Ovary (tissue), 10 donors: ENCODE measurements at places on chromosomes 16 and 17.

DNA sequence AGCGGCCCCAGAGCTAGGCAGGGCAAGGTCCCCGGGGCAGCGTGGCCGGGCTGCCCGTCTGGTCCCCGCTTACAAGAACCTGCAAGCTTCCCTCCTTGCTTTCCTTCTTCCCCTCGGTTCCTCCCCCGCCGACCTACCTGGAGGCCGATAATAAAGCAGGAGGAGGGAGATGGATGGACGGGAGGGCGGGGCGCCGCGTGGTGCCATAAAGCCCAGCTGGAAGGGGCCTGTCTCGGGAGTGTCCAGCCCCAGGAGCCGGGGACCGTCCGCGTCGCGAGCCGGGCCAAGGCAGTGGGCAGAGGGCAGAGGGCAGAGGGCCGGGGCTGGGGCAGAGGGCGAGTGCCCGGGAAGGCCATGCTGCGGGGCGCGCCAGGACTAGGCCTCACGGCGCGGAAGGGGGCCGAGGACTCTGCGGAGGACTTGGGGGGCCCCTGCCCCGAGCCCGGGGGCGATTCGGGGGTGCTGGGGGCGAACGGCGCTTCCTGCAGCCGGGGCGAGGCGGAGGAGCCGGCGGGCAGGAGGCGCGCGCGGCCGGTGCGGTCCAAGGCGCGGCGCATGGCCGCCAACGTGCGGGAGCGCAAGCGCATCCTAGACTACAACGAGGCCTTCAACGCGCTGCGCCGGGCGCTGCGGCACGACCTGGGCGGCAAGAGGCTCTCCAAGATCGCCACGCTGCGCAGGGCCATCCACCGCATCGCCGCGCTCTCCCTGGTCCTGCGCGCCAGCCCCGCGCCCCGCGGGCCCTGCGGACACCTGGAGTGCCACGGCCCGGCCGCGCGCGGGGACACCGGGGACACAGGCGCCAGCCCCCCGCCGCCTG lies at the start of gene BHLHA9:
Gene BHLHA9, plus strand, starts transcription at position 235 of the 820 bp plus-strand sequence. Its CDS starts 120 bp downstream, at position 355.
- no peak for DNase-seq

DNA sequence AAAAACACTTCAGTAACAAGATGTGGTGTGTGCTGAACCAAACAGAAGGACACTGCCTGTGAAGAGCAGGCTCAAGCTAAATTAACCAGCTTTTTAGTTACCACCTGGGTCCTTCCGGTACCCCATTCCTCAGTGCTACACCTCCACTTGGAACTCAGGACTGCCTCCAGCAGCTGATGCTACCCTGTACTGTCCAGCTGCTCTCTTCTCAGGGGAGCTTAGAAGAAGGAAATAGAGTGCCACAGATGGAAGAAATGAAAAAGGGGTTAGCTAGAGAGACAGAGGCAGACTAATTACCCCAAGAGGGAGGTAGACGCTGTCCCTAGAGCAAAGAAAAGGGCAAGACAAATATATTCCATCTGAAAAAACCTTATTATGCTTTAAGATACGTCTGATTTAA lies 5.7 kb downstream of the MED13 start:
- no peak for DNase-seq

DNA sequence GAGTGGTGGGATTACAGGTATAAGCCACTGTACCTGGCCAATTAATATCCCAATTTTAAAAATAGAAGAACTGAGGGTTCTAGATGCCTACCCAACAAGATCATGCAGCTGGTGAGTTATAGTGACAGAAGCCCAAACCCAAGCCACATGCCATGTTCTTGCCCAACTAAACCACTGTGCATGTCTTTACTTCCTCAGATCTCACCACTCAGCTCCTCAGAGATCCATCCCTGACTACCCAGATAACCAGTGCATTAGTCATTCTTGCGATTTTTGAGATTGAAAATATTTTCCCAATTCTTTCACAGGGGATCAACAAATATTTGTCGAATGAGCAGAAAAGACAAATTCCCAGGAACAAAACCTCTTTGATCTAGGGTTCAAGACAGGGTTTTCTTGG lies 303.1 kb downstream of the CBLN1 start:
- no peak for DNase-seq

DNA sequence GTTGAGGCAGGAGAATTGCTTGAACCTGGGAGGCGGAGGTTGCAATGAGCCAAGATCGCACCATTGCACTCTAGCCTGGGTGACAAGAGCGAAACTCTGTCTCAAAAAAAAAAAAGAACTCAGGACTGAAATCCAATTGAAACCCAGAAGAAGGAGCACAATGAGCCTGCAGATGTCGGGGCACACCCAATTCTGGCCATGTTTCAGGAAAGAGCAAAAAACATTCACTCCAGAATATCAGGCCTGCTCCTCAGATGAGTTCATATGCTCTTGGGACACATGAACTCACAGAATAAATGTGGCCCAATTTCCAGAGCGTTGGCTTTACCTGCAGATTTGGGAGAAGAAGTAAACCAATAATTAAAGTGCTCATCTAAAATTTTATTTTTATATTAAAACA lies 3.0 kb upstream of the CMTM2 start:
- no peak for DNase-seq

DNA sequence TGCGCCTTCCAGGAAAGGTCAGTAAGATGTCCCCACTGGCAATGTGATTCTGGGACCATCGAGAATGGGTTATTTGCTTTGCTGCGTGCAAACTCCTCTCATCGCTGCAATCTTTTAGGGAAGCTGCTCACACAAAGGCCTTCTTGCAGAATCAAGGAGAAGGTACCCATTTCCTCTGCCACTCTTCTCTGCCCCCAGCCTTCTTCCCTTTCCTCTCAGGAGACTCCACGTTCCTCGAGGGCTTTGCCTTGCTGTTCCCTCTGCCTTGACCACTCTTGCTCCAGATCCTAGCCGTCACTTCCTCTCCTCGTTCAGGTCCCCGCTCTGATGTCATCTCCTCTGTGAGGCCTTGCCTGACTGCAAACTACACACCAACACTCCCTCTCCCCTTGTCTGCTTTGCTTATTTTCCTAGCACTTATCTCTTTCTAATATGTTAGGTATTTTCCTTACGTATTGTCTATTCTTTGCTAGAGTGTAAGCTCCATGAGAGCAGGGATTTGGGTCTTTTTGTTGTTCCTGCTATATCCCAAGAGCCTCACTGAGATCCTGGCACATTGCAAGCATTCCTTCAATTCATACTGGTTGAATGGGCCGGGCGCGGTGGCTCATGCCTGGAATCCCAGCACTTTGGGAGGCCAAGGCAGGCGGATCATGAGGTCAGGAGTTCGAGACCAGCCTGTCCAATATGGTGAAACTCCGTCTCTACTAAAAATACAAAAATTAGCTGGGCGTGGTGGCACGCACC lies 5.3 kb upstream of the CRK start:
- DNase-seq, result no peak

DNA sequence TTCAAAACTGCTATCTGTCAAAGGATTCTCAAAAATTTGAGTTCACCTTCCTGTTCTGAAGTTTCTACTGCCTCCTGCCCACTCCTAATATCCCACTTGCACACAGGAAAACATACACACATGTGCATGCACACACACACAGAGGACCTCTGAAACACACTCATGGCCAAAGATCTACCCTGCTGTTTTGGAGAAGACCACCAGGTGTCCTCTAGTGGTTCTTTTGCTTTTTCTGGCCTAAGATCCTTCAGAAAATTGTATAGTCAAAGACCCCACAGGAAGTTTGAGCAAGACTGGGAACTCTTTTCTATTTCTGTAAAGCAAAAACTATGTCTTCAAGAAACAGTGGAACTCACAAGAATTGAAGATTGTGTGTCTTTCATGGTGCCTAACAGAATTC lies 90.2 kb downstream of the CDH8 start:
- no peak for DNase-seq

DNA sequence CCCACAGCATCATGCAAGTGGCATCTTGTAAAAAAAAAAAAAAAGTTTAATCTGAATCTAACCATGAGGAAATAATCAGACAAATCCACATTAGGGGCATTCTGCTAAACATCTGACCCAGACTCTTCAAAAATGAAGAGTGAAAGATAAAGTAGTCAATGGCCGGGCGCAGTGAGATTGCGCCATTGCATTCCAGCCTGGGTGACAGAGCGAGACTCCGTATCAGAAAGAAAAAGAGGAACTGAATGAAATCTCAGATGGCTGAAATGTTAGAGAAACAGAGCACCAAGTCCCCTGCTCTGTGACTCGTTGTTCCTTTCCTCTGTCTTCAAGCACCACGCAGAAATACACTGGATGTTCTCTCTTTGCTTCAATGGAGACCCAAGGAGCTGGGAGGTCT lies 12.7 kb upstream of the RNF135 start:
- no peak for DNase-seq

DNA sequence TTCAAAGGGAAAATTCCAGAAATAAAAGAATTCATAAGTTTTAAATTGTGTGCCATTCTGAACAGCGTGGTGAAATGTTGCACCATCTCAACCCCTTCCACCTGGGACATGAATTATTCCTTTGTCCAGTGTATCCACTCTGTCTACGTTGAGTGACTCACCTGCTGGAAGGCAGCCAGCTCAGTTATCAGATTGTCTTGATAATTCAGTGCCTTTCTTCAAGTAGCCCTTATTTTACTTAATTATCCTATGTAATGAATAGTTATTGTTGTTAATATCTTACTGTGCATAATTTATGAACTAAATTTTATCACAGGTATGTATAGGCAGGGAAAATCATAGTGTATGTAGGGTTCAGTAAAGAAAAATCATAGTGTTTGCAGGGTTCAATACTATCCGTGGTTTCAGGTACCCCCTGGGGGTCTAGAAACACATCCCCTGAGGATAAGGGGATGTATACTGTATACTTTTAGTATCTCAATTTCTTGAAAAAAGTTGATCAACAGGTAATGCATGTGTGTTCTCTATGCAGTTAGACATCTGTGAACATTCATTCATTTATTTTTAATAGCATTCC lies 7.7 kb upstream of the PCTP start:
- DNase-seq, result no peak

DNA sequence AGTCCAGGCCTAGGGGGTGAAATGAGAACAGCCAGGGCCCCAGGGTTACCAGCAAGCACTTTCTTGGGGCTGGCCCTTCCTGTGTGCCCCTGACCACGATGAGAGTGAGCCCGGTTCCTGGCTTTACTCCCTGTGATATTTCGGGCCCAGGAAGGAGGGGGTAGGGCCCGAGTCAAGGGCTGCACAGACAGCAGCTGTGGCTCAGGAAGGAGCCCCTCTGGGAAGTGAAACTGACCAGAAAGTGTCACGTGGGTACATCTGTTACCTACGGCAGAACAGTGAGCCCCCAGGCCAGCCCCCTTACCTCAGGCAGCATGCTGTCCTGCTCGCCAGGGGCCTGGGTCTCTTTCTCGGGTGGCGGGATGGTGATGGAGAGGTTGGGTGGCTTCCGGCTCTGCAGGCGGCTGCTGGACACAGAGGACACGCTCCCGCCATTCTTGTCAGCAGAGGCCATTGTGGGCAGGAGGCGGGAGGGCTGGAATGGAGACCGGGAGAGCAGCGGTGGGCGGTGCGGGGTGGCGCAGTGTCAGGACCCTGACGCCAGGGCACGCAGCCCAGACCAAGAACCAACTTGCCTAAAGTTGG lies 13.8 kb downstream of the AANAT start:
- no peak for DNase-seq

DNA sequence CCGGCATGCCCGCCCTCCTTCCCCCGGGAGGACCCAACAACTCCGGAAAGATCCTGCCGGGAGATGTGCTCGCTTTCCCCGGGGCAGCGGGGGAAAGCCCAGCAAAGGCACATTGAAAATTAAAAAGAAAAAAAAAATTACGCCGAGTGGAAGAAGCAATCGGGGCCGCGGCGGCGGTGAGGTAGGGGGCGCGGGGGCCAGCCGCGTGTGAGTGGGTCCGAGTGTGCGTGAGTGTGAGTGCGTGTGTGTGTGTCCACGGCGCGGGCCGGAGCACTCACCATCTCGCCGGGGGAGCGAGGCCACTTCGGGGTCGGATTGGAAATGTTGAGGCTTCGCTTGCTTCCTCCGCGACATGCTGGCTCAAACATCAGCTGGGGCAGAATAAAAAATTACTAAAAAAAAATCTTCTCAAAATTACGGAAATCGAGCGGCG lies at the start of gene SALL1:
Gene SALL1, minus strand, starts transcription at position 383 of the 433 bp plus-strand sequence. Its CDS starts 29 bp downstream, at position 354.
- peak; percentile 62 for DNase-seq

- DNase-seq, result no peak
Observed at GRCh38 chr16:11080327-11080967, 136.1 kb downstream of the CLEC16A start.

DNA sequence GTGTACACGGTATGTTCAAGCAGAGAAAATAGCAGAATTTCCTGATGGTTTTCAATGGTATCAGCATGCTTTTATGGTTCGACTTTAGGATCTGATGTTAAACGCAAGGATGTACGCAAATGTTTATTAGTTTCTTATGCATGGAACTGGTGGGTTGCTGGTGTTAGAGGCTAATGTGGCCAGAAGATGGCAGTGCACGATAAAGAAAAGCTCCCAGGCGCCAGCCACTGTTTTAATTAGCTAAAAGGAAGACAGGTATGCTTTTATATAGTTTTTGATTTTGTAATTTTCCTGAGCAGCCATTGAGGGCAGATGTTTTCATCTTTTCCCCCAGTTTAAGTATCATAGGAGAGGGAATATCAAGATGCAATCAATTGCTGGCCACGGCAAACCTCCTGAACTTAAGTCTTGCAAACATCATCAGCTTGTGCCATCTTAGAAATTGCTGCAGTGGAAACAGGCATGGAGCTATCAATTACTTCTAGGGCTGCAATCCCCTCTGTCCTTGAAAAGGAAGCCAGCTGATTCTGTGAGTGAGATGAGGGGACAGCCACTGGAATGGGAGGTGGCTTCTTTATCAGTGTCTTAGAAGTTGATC lies 648.5 kb upstream of the RBFOX1 start:
- no peak for DNase-seq

- peak; percentile 36 for DNase-seq
Observed at GRCh38 chr17:83179374-83179773, 100.0 kb downstream of the METRNL start.

GRCh38 chr17:44007346-44008204 lies 3.2 kb downstream of the NAGS start:
- no peak for DNase-seq

GRCh38 chr17:61568219-61569072 lies 22.6 kb downstream of the NACA2 start:
- DNase-seq, result no peak

- no peak for DNase-seq
Observed at GRCh38 chr17:59829217-59830006, 63.3 kb downstream of the TUBD1 start.

- DNase-seq, result no peak
Observed at GRCh38 chr17:40328386-40328766, 19.4 kb downstream of the RARA start.
